IMR-90 (cell line): ENCODE measurements at places on chromosomes 2 and 18.

GRCh38 chr18:79834834-79835233 lies 37.1 kb downstream of the KCNG2 start:
- H3K4me3 ChIP-seq, result no peak overlapping the region
- H3K4me1 ChIP-seq, result no peaks in the 10 kb centered on the region
- H3K27me3 ChIP-seq, result peaks cover 7% of the 10 kb centered on the region; the same call in 1 of the 2 replicates
- no peaks in the 10 kb centered on the region for H3K36me3 ChIP-seq

GRCh38 chr2:147933931-147934330 lies 86.6 kb downstream of the ORC4 start:
- no peak overlapping the region for H3K27ac ChIP-seq
- no peak overlapping the region for H3K4me3 ChIP-seq
- no peak for DNase-seq
- H3K27me3 ChIP-seq, result no peaks in the 10 kb centered on the region
- no peaks in the 10 kb centered on the region for H3K4me1 ChIP-seq

DNA sequence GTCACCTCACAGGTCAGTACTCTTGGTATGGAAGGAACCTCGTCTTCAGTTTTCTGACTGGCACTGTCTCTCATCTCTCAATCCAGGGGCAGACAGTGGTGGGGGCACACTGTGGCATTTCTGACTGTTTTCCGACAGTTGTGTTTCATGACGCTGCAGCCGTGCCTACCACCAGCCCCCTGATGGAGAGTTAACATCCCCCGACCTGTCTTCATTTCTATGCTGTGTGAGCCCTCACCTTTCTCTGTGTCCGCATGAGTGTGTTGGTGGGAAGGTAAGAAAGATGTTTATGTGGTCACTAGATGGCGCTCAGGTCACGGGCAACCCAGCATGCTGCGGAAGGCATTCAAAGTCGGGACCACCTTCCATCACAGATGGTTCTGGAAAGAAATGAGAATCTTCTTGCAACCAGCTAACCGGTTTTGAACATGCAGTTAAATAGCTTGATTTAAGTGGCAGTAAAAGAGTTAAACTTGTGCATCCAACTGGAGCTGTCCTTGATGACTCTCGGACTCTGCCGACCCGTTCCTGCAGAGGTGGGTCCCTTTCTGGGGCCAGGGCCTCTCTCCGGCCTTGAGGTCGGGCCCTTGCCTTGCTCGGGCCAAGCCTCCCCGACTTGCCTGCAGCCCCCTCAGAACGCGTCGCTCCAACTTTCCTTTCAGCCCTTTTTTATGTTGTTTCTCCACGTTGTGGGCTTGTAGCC lies 92.4 kb downstream of the DYSF start:
- no peaks in the 10 kb centered on the region for H3K36me3 ChIP-seq
- H3K27me3 ChIP-seq, result peaks cover 24% of the 10 kb centered on the region
- no peak overlapping the region for H3K27ac ChIP-seq

GRCh38 chr2:10080536-10081304 lies 509 bp upstream of the CYS1 start:
- H3K36me3 ChIP-seq, result no peaks in the 10 kb centered on the region
- H3K27ac ChIP-seq, result no peak overlapping the region
- no peak overlapping the region; the same call in 1 of the 2 replicates for H3K4me3 ChIP-seq
- peaks cover 66% of the 10 kb centered on the region for H3K27me3 ChIP-seq
- DNase-seq, result no peak

DNA sequence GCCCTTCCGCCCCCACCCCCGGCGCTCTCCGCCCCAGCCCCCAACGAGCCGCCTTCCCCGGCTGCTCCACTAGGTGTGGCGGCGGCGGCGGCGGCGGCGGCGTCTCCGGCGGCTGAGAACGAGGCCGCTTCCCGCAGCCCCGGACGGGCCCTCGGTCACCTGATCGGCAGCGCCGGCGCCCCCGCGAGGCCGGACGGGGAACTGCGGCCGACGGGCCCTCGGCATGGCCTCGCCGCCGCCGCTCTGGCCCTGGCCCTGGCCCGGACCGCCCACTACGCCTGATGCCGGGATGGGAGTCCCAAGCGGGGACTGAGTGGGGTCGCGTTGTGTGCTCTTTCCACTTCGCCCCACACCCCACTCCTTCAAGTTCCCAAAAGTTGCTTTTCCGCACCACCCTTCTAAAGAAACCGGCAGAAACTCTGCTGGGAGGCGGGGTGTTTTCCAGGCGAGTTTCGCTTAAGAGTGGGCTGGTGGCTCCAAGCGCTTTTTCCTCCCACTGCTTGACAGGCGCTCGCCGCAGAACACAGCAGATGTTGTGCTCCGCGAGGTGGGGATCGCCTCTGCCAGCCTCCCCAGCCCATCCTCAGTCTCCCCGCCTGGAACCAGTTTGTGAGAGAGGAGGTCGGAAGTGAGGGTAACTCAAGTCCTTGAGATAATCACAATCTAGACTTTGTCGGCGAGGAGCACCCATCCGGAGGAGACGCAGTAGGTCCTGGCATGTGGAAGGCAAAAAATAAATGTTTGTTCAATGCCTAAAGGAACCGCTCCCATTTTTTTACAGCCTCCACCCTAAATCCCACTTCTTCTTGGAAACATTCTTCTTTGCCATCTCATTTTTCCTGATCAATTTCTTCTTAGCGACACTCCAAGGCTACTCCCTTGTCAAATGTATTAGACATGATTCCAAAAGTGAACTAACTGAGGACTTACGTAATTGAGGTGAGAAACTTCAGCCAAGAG lies at the start of gene NCKAP1:
Gene NCKAP1 (minus strand): TSS at position 117 of the 960 bp plus-strand sequence. CDS start 358 bp downstream, outside the sequence.
- H3K27me3 ChIP-seq, result no peaks in the 10 kb centered on the region
- H3K36me3 ChIP-seq, result no peaks in the 10 kb centered on the region
- no peaks in the 10 kb centered on the region for H3K4me1 ChIP-seq
- peak within 1 kb of the TSS; percentile 97 for H3K4me3 ChIP-seq
- H3K27ac ChIP-seq, result peak within 1 kb of the TSS; percentile 99

GRCh38 chr2:171726847-171727450 lies 39.7 kb downstream of the DYNC1I2 start:
- no peaks in the 10 kb centered on the region for H3K27me3 ChIP-seq
- no peak overlapping the region for H3K27ac ChIP-seq
- no peak overlapping the region for H3K4me3 ChIP-seq
- peaks cover 6% of the 10 kb centered on the region; the same call in 1 of the 2 replicates for H3K4me1 ChIP-seq
- peak; percentile 45 for DNase-seq
- H3K36me3 ChIP-seq, result peaks cover 23% of the 10 kb centered on the region

GRCh38 chr2:139018252-139018651 lies 238.1 kb upstream of the NXPH2 start:
- no peaks in the 10 kb centered on the region for H3K36me3 ChIP-seq
- H3K27ac ChIP-seq, result no peak overlapping the region
- no peak for DNase-seq
- no peak overlapping the region for H3K4me3 ChIP-seq
- H3K4me1 ChIP-seq, result no peaks in the 10 kb centered on the region
- H3K27me3 ChIP-seq, result no peaks in the 10 kb centered on the region

DNA sequence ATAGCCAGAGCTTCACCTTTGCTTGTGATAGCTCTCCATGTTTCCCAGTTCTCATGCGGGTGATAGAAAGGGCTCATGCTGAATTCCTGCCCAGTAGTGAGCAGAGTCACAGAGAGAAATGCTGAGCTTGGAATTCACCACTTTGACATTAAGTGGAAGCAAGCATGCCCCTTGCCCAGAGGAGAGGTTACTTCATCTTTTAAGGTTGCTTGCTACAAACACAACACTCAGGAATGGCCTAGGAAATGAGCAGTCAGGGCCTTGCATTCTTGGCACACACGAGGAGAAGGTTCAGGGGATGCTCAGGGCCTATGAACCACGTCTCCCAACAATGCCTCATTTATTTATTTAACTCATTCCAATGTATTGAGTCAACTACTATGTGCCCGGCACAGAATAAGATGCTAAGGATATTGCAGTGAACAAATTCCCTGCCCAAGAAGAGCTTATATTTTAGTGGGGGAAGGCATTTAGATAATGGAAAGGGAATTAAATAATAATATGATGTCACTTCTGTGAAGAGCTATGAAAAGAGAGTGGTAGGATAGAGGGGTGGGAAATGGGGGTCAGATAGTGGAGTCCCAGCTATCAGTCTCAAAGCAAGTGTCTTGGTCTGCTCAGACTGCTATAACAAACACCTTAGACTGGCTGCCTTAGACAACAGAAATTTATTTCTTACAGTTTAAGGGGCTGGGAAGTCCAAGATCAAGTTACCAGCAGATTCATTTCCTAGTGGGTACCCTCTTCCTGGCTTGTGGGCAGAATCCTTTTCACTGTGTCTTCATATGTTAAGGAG lies 42.1 kb downstream of the DDX18 start:
- H3K27ac ChIP-seq, result peak overlapping the region; percentile 18
- peak; percentile 96 for DNase-seq
- H3K27me3 ChIP-seq, result peaks cover 9% of the 10 kb centered on the region; the same call in 1 of the 2 replicates
- no peaks in the 10 kb centered on the region for H3K36me3 ChIP-seq
- H3K4me1 ChIP-seq, result peaks cover 3% of the 10 kb centered on the region; the same call in 1 of the 2 replicates

- no peak overlapping the region for H3K4me3 ChIP-seq
- no peak overlapping the region for H3K27ac ChIP-seq
- H3K27me3 ChIP-seq, result peaks cover 25% of the 10 kb centered on the region
- H3K4me1 ChIP-seq, result peaks cover 6% of the 10 kb centered on the region
- H3K36me3 ChIP-seq, result no peaks in the 10 kb centered on the region
These were observed 15.0 kb downstream of the TMEM177 start for GRCh38 chr2:119693967-119694366.

DNA sequence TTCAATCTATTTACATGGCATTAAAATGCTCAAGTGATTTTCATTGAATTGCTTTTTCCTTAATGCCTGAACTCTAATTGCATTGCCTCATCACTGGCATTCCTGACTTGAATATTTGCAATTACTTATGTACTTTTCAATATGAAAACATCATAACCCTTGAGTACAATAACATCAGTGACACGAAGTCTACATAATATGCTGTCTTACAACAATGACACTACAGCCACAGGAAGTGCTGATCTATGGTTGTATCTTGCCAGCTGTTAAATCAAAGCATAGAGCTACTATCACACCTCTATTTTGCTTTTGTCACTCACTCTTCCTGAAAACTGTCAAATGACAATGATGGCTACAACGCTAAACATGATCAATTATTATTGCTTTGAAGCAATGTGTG lies 156.9 kb downstream of the CCDC102B start:
- H3K4me3 ChIP-seq, result no peak overlapping the region
- no peaks in the 10 kb centered on the region for H3K36me3 ChIP-seq
- H3K27me3 ChIP-seq, result no peaks in the 10 kb centered on the region
- H3K27ac ChIP-seq, result no peak overlapping the region

- H3K4me3 ChIP-seq, result no peak overlapping the region
- H3K4me1 ChIP-seq, result no peaks in the 10 kb centered on the region
- no peak for DNase-seq
- H3K36me3 ChIP-seq, result no peaks in the 10 kb centered on the region
These were observed 82.9 kb upstream of the TMEFF2 start for GRCh38 chr2:192277494-192278109.

DNA sequence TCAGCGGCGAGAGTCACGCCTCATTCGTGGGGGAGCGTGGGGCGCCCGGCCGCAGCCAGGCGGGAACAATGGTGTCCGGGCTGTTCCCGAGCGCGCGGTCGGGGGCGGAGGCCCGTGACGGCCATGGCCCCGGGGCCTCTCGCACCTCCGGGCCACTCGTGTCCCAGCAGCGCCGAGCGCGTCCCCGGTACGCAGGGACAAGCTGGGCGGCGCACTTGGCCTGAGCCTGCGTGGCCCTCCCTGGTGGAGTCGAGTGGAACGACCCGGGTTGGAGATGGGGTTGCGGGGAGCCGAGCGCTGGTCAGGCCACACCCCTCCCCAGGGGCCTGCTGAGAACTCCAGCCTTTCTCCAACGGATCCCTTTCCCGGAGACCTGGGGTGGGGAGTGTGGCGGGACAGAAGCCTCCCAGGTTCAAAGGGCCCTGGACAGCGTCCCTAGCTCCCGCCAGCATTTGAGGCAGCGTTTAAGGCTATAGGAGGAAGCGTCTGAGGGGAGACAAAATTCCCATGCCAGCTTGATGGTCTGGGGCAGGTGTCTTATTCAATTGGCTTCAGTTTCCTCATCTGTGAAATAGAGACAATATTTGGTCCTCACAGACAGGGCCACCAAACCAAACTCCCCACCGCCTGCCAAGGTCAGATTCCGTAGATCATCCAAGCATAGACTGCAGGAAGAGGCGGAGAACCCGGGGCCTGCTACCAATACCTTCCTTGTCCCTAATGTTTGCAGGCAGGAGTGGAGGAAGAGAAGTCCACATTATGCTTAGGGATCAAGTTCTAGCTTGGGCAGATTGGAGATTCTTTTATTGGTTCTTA lies 553 bp downstream of the CNDP2 start:
- H3K27me3 ChIP-seq, result peaks cover 2% of the 10 kb centered on the region; the same call in 1 of the 2 replicates
- peaks cover 8% of the 10 kb centered on the region for H3K36me3 ChIP-seq
- H3K4me1 ChIP-seq, result peaks cover 5% of the 10 kb centered on the region; the same call in 1 of the 2 replicates
- H3K4me3 ChIP-seq, result peak overlapping the region; percentile 79
